Occipital lobe (tissue), 3 donors: ENCODE measurements at places on chromosomes 3 and 15. TPM values are rescaled to one million over a fixed set of nuclear protein-coding genes. Genes with fewer than 3 reads are reported as not detected.
A peak's percentile ranks its signal among the peaks of the same experiment; 100 is the strongest.

The IL20RB gene
- 0.62 TPM for total RNA-seq

The GCSAM gene
- total RNA-seq = not detected

The GOLGA6L7 gene
- not detected for total RNA-seq

The ARID3B gene
- total RNA-seq = 8.3 TPM

The HIGD1A gene
- 117 TPM for total RNA-seq

The SOX14 gene
- not detected for total RNA-seq

The LRRC2 gene
- total RNA-seq = 7.8 TPM

The CHRNA3 gene
- total RNA-seq = 0.31 TPM

- DNase-seq = no peak
Measured at GRCh38 chr3:331881-332280, 135.3 kb downstream of the CHL1 start.

DNA sequence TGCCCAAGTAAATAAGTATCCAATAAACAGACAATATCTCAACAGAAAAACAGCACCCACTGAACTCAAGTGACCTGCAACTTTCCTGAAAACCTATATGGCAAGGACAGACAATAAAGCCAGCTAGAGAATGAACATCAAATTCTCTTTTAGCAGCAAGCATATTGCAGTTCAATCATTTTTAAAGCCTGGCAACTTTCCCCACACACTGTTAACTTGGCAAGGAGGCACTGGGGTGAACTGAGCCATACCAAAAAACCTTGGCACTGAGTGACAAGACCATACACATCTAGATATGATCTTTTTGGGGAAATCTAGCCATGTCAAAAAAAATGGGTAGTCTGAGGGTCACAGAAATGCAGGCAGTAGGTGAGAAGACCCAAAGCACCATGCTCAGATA, 174.6 kb downstream of the STT3B start:
- no peak for DNase-seq

- DNase-seq = no peak
Measured at GRCh38 chr15:82136120-82136519, 90.3 kb upstream of the MEX3B start.

- no peak for DNase-seq
Measured at GRCh38 chr15:64051407-64052259, 5.3 kb upstream of the DAPK2 start.

DNA sequence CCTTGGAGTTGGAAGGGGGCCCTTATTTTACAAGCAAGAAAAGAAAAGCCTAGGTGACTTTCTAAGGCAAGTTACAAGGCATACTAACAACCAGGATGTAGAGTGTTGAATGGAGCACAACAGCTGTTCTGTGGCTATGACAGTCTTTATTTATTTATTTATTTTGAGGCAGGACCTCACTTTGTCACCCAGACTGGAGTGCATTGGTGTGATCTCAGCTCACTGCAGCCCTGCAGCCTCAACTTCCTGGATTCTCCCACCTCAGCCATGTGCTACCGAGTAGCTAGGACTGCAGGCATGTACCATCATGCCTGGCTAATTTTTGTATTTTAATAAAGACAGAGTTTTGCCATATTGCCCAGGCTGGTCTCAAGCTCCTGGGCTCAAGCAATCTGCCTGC, 973.4 kb downstream of the ROBO1 start:
- no peak for DNase-seq

DNA sequence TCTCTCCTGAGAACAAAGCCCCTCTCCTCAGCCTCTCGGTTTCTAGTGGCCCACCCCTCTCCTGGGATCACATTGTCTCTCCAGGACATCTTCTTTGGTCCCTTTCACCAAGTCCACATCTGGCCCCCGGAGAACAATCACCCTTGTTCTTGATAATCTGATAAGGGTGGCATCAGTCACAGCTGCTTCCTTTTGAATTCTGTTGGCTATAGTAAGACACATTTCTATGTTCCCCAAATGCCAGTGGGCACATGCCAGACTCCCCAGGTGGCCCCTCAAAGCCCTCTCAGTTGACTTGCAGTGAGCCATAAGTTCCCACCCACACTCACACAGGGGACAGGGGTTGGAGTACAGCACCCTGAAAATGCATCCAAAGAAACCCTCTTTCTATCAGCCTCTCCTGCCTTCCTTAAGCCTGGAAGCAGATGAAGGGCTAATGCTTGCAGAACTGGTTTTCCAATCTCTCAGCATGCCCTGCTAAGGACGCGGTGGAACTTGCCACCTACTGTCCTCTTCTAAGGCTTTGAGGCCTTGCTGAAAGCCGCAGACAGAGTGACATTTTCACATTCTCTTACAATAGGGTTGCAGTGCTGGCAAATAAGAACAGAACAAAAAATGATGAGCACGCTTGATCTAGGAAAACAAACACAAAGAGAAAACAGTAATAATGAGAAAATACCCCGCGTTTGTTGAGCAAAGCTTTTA, 101.3 kb upstream of the SLCO3A1 start:
- peak; percentile 14 for DNase-seq

GRCh38 chr3:151248772-151249337, 29.5 kb downstream of the P2RY14 start:
- no peak for DNase-seq

DNA sequence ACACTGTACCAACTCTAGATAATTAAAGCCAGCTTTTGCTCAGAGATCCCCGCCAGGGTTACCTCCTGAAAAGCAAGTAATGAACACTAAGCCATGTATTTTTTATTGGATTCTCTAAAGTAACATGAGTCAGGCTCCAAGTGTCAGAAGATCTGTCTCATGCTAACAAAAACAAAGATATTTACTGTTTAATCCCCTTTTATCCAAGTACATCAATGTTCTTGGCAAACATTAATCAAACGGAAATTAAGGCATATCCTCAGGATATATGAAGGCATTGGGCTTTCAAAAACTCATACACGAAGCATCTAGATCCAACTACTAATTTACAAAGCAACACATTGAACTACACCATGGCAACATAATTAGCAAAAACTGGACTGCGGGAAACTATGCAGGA, 37.2 kb downstream of the MYO5A start:
- DNase-seq = no peak

GRCh38 chr15:64596701-64597476, 136.5 kb downstream of the ZNF609 start:
- DNase-seq = peak; percentile 24

DNA sequence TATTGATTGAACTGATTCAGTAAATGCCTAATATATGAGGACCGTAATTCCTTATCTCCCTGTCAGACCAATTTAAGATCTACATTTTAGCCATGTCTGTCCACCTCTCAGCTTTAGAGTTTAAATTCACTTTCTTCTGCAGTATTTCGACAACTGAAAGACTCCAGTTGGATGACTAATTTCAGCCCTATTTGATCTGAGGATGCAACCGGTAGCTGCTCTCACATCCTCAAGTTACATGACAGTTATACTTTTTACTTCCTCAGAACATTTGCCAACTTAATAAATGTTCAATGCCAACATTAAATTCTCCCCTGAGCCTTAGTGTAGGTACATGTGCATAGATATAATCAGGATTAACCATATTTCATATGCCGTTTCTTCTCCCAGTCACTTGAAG, 2.5 kb upstream of the HHLA2 start:
- no peak for DNase-seq

DNA sequence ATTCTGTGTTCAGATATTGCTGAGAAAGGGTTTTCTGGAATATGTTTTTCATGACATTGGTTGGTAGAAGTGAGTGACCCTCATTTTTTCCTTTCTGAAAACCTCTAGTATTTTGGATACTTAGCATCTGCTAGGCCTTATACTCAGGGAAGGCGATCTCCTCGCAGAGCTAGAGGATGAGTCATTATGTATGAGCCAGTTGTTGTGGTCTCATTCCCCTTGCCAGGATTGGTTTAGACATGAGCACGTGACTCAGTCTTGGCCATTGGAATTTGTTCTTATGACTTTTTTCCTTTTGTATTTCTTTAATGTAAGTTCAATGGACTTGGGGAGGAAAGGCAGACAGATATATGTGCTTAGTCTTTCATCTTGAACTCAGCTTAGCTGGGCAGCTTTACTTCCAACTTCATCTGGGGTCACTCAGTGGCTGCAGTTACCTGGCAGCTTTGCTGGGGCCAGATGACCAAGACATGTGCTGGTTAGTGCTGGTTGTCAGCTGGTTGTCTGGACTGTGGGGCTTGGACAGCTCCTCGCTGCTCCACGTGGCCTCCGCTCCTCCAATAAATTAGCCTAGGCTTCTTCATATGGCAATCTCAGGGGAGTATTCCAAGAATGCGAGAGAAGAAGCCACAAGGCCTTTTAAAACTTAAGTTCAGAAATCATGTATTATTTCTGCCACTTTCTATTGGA, 207.5 kb downstream of the IL20RB start:
- DNase-seq = no peak

GRCh38 chr15:21261396-21261964, 178.8 kb downstream of the POTEB3 start:
- DNase-seq = no peak

DNA sequence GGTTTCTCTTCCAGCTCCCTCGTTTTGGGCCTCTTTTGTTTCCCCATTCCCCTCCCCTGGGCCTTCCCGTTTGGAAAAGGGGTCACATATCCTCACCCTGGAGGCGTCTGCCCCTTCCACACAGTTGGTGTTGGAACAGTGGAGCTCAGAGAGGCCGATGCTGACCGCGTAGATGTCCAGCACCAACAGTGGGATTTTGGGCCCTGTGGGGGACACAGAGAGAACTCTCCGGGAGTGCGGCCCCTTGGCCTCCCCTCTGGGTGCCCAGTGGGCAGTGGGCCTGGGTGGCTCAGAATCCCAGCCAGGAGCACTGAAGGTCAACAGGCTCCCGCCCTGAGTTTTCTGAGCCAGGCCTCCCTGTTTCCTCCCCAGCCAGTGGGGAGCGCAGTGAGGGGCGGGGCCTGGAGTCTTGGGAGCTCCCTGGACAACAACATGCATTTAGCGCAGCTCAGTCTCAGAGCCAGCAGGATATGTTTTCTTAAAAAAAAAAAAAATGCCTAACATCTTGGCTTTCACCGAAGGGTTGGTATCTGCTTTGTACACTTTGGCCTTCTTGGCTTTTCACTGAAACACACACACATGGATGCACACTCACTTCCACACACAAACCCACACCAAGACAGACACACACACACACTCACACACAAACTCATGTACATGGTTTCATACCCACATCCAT, 670 bp upstream of the ISLR start:
- DNase-seq = no peak

- no peak for DNase-seq
Measured at GRCh38 chr3:146387566-146387965, 81.8 kb downstream of the PLSCR2 start.

DNA sequence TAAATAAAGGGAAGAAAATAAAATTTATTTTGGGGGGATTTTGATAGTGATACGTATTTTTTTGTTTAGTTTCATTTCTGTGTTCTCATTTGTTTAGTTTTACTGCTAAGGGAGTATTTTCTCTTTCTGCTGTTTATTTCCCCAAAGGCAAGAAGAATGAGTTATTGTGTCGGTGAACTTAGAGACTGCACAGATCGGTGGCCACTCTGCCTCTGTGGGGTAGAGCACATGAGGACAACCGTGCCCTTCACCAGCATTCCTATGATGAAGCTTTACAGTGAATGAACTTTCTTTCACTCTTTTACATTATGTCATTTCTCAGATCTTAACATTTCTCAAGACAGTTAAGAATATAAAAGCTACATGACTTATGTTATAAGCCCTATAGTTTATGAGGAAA, 214.4 kb downstream of the OCA2 start:
- DNase-seq = no peak

GRCh38 chr3:108414007-108414406, 96.4 kb downstream of the MYH15 start:
- DNase-seq = no peak

DNA sequence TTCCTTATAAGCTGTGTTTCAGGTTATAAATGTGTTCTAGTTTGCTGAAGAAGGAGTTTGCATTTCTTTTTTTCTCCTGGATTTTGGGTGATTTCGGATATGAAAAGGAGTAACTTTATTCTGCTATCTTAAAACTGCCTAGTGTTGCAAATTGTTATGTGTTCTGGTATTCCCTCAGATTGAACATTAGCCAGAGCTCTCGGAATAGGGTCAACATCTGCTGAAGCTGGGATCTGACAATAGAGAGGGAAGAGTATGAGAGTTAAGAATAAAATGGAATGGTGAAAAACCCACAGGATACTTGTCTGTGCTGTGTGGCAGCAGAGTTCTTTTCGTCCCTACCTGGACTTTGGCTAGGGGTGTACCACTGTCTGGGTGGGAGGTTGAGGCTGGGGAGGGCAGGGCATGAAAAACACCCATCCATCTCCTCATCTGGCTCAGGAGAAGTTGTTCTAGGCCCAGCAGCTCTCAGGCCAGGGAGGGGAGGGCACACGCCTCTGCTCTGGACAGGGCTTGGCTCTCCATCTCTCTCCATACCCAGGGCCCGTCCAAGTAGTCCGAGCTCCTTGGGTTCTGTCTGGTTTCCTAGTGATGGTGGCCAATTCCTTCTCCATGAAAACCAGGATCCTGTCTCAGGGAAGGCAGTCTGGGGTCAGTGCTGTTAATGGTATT, 13.2 kb downstream of the SPSB4 start:
- no peak for DNase-seq

DNA sequence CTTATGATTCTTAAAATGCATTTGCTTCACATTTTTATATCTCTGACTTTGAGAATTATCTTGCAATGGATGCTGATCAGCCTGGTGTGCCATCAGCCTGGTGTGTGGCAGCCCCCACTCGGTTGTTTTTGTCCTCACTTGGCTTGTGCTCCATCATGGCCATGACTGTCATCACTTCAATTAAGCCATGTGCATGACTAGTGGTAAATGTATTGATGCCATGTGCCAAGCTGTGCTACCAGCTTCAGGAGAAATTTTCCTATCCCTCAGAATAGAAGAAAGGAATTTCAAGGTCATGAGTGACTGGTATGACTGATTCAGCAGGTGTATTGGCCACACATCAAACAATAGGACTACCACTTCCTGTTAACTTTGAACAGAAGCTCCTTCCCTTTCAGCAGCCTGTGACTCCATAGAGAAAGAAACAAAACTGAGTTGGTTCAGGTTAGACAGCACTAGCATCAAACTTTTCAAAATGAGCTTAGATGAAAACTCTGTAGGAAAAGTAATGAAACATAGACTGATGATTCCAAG, 251.7 kb downstream of the GRM7 start:
- no peak for DNase-seq

- no peak for DNase-seq
Measured at GRCh38 chr3:131917006-131917405, 117.8 kb downstream of the CPNE4 start.

GRCh38 chr15:36659917-36660316, 80.5 kb downstream of the CDIN1 start:
- no peak for DNase-seq

GRCh38 chr15:87599616-87600015, 656.9 kb downstream of the NTRK3 start:
- no peak for DNase-seq

- no peak for DNase-seq
Measured at GRCh38 chr3:29153811-29154210, 127.1 kb upstream of the RBMS3 start.
